ENCODE measurements at places on chromosomes 12 and 14.

- no peak for DNase-seq
These were observed 80.4 kb upstream of the TRHDE start for GRCh38 chr12:72191761-72192160.

DNA sequence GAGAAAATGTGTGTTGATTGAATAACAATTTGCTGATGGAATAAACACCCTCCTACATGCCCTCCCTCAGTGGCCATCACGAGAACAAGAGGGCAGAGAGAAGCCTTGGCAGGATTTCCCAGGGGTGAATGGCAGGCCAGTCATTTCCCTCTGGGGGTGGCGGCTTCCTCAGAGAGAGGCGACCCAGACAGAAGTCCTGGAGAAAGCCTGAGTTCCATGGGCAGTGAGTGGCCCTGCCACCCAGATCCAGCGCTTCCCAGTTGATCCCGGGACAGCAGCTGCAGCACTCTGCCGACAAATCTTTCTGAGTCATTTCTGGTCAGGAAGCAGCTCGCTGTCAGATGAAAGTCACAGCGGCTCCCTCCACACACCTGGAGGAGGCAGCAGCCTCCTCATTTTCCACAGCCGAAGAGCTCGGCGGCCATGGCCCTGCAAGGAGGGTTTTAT is 123.0 kb downstream of the SCARB1 start:
- no peak for DNase-seq

DNA sequence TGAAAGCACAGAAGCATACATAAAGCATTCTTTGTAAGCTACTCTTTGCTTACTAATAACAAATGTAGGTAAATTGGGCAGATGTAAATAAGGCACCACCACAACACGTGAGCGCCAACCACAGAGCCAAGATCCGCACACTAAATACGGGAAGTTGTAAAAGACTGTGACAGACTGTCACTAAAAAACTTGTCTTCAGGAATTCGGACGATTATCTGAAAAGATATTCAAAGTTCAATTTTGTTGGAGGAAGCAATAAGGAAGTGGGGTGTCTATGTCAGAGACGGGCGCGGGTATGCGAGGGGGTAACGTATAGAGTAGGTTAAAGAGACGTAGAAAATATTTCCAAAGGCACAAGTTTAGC is 1.5 kb upstream of the HSP90B1 start:
- no peak for DNase-seq

DNA sequence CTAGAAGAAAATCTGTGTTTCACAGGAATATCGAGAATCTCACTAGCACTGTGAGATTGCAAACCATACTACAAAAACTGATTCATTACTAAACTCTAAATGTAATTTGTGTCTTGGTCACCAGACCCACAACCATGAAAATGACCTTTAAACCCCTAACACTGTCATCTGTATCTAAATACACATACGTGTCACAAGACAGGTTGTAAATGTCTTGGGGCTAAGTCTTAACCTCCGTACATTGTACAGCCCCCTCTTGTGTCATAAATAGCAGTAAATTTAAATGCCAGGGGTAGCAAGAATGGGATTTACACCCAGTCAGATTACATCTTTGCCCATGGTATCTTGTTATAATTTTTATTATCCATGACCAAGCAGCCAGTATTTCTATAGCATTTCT is 117.3 kb downstream of the GPR135 start:
- no peak for DNase-seq

- DNase-seq, result no peak
These were observed 72.0 kb downstream of the NCOR2 start for GRCh38 chr12:124495194-124495983.

DNA sequence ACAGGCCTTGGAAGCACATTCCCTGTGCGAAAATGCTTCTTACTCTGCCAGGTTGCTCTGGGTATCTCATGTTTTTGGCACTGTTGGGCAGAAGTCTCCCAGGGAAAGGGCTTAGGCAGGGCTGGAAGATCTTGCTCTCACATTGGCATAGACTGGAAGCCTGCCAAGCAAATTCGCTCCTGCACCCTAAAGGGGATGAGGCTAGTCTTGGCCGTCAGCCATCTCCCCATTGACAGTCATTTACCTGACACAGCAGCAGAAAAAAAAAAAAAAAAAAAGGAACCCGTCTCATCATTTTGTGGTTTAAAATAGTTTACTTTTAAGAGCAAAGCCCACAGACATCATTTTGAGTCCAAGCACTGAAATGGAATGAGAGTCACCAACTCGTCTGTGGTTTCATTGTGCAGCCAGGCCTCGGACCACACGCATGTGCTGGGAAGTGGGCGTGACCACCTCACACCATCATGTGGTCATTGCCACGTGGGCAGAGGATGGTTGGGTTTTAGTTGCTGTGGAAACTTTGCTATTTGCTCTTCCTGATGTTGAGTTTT is 84.8 kb downstream of the NRXN3 start:
- DNase-seq, result no peak

DNA sequence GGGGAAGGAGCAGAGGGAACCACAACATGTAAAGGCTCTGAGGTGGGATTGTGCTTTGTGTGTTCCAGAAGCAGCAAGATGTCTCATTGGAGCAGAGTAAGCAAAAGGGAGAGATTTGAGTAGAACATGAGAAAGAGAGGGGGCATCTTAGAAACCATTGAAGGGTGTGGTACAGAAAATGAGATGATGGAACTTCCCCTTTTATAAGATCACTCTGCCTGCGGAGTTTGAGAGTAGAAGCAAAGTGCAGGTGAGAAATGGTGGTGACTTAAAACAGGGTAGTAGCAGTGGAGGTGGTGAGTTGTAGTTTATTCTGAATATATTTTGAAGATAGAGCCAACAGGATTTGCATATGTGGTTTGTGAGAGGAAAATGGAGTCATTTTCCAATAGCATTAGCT is 56.0 kb downstream of the FBXO34 start:
- no peak for DNase-seq

DNA sequence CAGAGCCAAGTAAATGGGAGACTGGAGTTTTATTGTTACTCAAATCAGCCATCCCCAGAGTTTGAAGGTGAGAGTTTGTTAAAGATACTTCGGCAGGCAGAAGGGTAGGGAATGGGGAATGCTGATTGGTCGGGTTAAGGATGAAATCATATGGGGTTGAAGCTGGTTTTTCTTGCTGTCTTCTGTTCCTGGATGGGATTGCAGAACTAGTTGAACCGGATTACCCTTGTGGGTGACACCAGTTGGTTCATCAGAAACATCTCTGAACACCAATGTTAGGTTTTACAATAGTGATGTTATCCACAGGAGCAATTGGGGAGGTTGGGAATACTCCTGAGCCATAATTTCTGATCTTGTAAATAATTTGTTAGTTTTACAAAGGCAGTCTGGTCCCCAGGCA is 18.7 kb upstream of the SMCO2 start:
- no peak for DNase-seq

DNA sequence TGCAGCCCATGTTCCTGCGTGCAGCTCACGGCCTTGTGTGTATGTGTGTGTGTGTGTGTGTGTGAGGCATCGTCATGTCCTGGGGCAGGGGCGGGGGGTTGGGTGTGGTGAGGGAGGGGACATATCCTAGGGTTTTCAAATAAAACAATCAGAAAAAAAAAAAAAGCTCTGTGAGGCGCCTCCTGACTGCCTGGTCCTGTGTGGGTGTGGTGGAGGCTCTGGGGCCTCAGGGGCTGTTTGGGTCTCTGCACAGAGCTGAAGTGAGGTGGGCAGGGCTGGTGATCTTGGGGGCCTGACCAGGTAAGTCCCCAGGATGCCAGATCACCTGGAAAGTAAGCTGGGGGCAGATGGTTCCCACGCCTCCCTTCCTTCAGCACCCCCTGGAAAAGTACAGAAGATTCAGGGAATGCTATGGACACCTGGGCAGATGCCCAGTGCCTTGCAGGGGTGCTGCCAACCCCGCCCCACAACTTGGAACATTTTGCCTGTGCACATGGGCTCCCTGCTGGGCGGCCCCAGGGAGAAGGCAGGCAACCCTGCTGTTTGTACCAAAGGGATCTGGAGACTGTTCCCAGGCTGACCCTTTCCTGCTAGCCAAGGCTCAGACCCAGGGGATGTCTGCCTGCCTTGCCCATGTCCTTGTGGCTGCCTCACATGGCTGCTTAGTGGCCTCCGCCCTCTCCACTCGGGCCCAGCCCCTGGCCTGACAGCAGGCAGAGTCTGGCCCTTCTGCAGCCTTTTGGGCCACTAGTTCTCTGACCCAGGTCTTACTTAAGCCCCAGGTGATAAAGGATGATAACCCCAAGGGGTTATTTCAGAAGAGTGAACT is 28.8 kb downstream of the CLSTN3 start:
- DNase-seq, result no peak

DNA sequence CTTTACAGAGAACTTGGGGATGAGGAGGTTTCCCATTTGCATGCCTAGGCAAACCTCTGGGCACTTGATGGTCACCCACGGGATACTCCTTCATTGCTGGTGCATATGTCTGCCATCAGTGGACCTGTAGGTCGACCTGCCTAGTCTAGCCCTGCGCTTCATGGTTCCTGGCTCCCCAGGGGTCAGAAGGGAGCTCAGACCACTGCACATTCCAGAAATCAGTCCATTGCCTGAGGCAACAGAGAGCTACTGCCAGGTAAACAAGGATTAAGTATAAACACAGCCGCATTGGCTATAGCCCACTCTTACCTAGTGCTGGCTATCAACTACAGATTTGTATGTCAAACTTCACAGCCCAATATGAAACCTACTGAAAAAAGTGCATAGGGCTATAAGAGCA is 476.4 kb downstream of the SOX5 start:
- DNase-seq, result no peak

DNA sequence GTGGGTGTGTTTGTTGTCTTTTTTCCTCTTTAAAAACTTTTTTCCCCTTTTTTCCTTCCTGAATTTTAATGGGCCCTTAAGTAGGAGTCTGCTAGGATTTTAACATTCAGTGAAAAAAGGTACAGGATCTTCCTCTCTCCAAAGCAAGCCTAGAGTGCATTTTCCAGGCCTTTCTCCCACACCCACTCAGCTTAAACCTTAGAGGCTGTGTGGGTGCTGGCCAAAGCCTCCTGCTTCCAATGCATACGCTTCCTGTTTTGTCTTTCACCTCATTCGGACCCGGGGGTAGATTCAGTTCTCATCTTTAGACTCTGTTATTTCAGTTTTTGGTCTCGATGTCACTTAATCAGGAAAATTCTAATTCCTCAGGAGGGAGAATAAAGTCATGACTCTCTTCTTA is 51.2 kb downstream of the TMEM30B start:
- DNase-seq, result no peak

- no peak for DNase-seq
These were observed 77.5 kb downstream of the GALNT9 start for GRCh38 chr12:132251741-132252490.

GRCh38 chr12:88416155-88416554 is 164.1 kb downstream of the KITLG start:
- no peak for DNase-seq

DNA sequence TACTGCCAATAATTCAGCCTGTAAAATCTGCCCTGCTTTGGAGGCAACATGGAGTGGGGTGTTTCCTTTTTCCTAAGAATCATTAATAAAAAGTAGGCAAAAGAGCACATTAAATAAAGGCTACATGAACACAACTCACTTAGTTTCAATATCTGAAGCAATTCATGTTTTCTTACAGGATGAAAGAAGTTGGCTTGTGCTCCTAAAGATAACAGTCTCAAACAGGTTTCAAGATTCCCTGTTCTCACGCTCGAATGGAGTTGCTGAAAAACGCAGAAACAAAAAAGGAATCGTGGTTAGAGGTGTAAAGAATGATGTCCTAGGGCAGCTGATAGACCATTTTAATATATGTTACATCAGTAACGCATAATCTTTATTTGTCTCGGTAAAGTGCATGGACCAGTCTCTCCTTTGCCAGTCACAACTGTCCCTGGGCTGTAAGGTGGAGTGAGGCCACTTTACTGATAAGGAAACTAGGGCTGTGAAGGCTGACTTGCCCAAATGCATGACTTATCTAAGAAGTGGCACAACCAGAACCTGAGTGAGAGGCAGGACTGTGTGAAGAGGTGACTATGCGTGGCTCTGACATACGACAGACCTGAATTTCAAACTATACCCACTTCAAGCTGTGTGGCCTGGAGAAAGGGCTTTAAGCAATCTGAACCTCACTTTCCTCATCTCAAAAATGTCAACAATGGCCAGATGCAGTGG is 12.6 kb downstream of the GIT2 start:
- no peak for DNase-seq

GRCh38 chr12:92030618-92031017 is 115.0 kb downstream of the BTG1 start:
- no peak for DNase-seq

DNA sequence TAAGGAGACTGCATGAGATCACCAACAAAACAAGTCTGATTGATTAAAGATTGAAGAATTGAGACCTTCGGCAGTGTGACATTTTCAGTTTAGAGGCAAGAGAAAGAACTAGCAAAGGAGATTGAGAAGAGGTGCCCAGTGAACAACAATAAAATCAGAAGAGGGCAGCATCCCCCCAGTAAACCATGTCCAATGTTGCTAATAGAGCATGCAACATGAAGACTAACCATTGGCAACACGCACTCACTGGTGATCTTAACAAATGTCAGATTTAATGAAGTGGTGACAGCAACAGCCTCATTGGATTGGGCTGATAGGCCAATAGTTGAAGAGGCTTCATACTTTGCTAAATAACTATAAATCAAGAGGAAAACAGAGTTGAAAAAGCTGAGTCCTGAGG is 20.7 kb upstream of the TAS2R14 start:
- no peak for DNase-seq

GRCh38 chr12:2234646-2235350 is 182.0 kb downstream of the CACNA1C start:
- DNase-seq, result no peak

GRCh38 chr12:126784328-126784921 is 1482.5 kb upstream of the TMEM132C start:
- peak; percentile 21 for DNase-seq

GRCh38 chr12:19409376-19409775 is 29.9 kb upstream of the AEBP2 start:
- no peak for DNase-seq

GRCh38 chr14:32319368-32320049 is 9.6 kb upstream of the AKAP6 start:
- no peak for DNase-seq

DNA sequence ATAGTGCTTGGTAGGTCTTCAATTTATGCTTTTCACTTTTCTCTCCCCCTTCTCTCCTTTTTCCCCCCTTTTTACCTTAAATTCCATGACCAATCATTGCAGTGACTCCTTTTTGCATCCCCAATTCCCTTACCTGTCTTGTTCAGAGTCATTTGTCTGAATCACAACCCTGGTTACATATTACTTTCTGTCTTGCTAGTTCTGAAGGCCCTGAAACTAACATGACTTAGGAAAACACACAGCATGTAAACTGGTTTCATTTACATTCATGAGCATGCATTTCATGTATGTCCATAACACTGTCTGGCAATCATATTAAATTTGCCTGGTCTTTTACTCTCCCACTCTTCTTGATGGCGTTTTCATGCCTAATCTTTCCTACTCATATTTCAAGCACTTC is 20.3 kb upstream of the FOXG1 start:
- DNase-seq, result no peak

DNA sequence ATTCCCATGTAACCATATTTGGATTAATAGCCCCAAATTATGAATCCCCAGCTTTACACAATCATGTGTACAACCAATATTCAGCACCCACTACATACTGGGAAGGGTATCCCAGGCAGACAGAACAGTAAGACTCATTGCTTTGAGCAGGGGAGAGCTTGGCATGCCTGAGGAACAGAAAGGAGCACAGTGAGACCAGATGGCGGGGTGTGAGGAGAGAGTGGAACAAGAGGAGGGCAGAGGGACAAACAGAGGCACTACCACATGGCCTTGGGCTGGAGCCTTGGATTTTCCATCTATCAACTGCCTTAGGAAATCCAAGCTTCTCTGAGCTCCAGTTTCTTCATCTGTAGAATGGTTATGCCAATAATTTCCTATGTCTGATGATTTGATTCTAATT is 3.8 kb downstream of the DGKA start:
- DNase-seq, result no peak

- no peak for DNase-seq
These were observed 141.3 kb downstream of the SMOC1 start for GRCh38 chr14:70020352-70021170.
